SHP77 treated with DMSO at 0.1 percent for 48 hours (cell line): ENCODE measurements at places on chromosomes 1 and 21.

- no peak for DNase-seq
Observed at GRCh38 chr1:31040038-31040437, 25.5 kb downstream of the PUM1 start.

- DNase-seq, result no peak
Observed at GRCh38 chr1:25019337-25020172, 89.5 kb upstream of the RUNX3 start.

DNA sequence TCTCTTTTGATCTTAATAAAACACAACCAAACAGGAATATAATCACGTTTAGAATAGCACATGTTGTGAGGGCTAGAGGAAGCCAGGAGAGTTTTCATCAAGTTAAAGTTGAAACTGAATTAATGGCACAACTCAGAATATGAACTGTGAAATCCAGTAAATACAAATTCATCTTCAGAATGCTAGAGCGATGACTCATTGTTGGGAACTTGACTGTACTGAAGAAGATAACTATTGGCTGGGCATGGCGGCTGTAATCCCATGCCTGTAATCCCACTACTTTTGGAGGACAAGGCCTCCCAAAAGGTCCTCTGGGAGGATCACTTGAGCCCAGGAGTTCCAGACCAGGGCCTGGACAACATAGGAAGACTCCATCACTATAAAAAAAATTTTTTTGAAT is 8.8 kb downstream of the SYF2 start:
- no peak for DNase-seq

GRCh38 chr21:37073417-37074196 is 553 bp downstream of the TTC3 start:
- DNase-seq, result no peak
